Sciatic nerve (tissue), 2 donors: ENCODE measurements at places on chromosomes 5 and 9.

DNA sequence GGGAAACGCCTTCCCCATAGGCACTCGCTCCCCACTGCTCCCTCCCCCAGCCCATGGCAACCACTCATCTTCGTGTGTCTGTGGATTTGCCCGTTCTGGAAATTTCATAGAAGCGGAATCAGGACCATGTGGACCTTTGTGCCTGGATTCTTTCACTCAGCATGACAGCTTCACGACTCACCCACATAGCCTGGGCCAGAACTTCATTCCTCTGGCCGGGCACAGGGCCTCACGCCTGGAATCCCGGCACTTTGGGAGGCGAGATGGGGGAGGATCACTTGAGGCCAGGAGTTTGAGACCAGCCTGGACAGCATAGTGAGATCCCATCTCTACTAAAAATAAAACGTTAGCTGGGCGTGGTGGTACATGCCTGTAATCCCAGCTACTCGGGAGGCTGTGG is 12.1 kb upstream of the DIPK1B start:
- no peak for DNase-seq

GRCh38 chr9:4680750-4681149 is 1.4 kb downstream of the CDC37L1 start:
- DNase-seq: no peak

DNA sequence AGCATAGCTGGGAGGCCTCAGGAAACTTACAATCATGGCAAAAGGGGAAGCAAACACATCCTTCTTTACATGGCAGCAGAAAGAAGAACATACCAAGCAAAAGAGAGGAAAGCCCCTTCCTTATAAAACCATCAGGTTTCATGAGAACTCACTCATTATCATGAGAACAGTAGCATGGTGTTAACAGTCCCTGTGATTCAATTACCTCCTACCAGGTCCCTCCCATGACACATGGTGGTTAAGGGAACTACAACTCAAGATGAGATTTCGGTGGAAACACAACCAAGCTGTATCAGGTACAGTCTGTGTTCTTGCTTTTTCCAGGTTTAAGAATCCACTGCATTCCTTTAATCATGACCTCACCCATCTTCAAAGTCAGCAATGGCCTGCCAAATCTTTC is 514.2 kb downstream of the KCTD16 start:
- no peak for DNase-seq

- no peak for DNase-seq
These were observed 45.6 kb upstream of the RUFY1 start for GRCh38 chr5:179504600-179505396.

GRCh38 chr5:151034422-151035379 is 14.3 kb downstream of the GPX3 start:
- no peak for DNase-seq

GRCh38 chr5:60248901-60249300 is 355.4 kb upstream of the PDE4D start:
- no peak for DNase-seq

GRCh38 chr9:95049761-95050160 is 267.7 kb downstream of the FANCC start:
- DNase-seq: no peak

- DNase-seq: no peak
These were observed 703.0 kb upstream of the NUDT12 start for GRCh38 chr5:104265531-104266140.

- no peak for DNase-seq
These were observed 60.2 kb downstream of the SMIM23 start for GRCh38 chr5:171845857-171846256.

DNA sequence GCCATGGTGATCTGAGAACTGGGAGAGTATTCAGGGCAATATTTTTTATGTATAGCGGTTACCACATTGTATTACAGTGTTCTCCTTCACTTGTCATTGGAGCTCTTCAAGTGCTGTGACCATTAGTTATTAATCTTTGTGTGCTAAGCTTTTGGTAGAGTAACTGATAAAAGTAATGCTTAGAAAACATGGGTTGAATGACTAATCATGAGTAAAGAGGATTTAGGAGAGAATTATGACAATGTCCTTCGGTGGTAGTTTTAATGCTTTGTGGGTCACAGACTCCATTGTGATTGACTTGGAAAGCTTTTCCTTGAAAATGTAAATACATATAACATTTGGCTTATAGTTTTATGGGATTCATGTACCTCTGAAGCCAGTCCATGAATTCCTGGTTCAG is 21.4 kb downstream of the TGFBR1 start:
- DNase-seq: no peak

- DNase-seq: no peak
These were observed 5.6 kb downstream of the GNPDA1 start for GRCh38 chr5:142007237-142007544.

DNA sequence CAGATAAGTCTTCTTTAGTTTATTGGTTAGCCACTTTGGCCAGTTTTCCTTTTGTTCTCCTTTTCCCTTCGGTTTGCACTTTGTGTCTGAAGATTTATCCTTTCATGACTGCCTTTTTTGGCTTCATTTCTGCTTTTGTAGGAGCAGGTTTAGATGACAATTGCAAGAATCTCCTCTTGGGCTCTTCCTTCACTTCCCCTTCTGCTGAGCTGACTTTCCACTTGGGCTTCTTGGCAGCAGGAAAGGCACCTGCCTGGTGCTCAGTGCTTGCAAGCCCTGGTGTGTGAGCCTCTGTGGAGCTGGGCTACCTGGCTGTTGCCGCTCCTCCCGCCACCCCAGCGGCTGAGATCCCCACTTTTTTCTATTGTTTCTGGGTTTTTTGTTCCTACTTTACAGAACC is 7.3 kb downstream of the CCDC112 start:
- DNase-seq: no peak

DNA sequence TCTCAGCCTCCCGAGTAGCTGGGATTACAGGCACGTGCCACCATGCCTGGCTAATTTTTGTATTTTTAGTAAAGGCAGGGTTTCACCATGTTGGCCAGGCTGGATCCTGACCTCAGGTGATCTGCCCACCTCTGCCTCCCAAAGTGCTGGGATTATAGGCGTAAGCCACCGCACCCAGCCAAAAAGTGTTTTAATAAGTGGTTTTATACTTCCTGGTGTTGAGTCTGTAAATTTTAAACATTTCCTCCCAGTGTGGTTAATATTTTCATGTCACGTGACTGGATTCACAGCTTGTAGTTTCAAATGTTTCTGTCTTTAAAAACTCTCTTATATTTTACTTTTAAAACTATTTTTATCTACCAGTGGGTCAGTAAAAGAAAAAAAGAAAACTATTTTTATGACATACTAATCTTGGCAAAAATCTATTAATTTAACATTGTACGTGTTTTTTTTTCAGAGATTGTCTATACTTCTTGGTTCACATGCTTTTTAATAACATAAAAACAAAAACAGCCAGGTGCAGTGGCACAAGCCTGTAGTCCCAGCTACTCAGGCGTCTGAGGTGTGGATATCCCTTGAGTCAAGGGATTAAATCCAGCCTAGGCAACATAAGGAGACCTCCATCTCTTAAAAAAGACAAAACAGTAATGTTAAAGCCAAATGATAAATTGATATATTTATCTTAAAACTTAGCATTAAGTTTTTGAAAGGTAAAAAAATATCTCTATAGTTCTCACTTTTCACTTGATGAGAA is 117.1 kb downstream of the DMXL1 start:
- no peak for DNase-seq

DNA sequence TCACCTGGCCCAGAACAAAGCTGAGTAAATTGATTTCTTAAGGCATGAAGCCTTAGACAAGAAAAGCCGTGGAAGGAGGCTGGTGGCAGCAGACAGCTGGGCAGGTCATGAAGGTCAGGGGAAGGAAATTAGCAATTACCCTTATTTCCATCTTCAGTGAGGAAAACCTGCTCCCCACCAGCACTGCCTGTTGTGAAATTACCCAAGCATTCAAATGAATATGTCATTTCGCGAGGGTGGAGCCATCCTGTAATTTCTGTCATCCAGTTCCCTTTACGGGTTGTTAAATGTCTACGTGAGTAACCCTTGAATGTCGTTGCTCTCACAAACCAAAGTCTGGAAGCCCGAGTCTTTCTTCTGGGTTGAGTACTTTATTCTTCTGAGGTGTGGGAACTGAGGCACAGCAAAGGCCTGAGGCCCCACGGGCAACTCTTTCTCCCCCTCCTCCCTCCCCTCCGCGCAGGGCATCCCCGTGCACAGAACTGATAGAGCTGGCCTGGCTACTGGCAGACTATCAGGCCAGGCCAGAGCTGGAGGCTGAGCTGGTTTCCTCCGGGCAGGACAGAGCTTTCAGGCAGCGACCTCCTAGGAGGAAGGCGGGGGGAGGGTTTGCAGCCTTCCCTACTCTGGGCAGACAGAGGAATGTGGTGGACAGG is 22.0 kb upstream of the AK3 start:
- DNase-seq: no peak

DNA sequence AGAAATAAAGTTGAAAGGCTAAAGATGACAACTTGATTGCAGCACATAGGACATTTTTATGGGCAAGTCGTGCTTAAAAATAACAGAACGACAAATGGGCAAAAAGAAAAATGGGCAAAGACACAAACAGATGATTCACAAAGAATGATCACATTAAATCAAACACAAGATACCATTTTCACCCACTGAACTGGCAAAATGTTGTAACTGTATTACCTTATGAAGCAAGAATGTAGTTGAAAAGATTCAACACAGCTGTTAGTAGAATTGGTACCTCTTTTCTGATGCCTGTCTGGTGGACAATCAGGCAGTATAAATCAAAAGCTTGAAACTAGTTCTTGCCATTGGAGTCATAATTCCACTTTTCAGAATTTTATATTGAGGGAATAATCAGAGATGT is 81.0 kb upstream of the PALM2AKAP2 start:
- DNase-seq: no peak

DNA sequence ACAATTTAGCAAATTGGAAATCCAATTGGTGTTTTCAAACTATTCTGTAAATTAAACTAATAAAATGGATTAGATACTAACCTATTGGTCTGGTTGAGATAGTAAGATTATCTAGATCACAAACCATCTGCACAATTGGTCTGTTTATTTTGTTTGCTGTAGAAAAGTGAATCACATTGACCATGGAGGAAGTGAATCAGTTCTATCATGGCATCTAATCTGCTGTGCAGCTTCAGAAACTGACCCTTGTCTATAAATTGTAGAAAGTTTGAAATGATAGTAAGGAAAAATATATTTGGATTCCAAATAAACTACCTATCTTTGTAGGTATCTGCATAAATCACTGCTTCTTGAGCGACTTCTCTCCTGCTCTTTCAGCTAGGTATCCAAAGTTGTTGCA is 1865.4 kb downstream of the MAT2B start:
- DNase-seq: no peak

- no peak for DNase-seq
These were observed 125.0 kb upstream of the HAND1 start for GRCh38 chr5:154603011-154603410.

- DNase-seq: no peak
These were observed 111.2 kb downstream of the SH3TC2 start for GRCh38 chr5:148951612-148952011.

- DNase-seq: no peak
These were observed 9.1 kb upstream of the TBC1D2 start for GRCh38 chr9:98264516-98264915.

DNA sequence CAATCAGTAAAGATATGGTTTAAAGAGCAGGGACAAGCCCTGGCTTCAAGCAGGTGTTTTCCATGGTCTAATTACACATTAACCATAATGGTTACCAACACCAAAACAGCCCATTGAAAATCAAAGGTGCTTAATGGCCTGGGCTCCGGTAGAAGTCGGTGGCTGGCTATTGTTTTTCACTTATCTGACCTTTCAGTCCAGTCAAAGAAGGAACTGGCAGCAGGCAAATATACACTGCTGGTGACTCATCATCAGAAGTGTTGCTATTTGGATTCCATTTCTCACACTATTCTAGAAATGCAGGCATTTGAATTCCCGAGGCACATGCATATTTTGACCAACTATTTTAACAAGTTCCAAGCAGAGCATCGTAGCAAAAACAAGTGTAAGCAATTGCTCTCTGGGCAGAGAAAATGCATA is 26.3 kb upstream of the GABRP start:
- no peak for DNase-seq

DNA sequence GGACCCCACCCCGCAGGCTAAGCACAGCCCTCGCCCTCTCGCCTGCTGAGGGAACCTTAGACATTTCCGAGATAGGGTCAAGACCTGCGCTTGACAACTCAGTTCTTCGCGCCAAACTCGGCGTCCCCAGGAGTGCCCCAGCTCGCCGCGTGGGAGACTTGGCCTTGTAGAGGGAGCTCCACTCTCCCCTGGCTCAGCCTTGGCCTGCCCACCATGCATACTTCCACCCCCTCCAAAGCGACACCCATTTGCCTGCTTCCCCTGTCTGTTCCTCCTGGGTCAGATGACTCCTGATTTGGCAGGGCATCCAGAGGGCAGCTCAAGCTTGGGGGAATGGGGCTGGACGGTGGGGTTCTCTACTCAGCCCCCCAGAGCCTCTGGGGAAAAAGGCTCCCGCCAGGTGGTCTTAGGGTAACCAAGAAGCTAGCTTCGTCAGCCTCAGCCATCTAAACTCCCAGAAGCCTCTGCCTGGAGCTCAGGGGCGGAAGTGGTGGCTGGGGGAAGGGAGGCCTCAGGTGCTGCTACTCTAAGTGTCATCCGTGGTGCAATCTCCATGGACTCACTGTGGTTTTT is 560 bp downstream of the DOCK2 start:
- no peak for DNase-seq

- DNase-seq: peak; percentile 59
These were observed 66.9 kb upstream of the GLIS3 start for GRCh38 chr9:4366591-4367330.

GRCh38 chr5:92494508-92494907 is 1086.5 kb downstream of the NR2F1-AS1 start:
- no peak for DNase-seq

- DNase-seq: no peak
These were observed 151.1 kb upstream of the TAS2R1 start for GRCh38 chr5:9781275-9781674.

- DNase-seq: no peak
These were observed 1.3 kb downstream of the ZNF131 start for GRCh38 chr5:43121913-43122484.

DNA sequence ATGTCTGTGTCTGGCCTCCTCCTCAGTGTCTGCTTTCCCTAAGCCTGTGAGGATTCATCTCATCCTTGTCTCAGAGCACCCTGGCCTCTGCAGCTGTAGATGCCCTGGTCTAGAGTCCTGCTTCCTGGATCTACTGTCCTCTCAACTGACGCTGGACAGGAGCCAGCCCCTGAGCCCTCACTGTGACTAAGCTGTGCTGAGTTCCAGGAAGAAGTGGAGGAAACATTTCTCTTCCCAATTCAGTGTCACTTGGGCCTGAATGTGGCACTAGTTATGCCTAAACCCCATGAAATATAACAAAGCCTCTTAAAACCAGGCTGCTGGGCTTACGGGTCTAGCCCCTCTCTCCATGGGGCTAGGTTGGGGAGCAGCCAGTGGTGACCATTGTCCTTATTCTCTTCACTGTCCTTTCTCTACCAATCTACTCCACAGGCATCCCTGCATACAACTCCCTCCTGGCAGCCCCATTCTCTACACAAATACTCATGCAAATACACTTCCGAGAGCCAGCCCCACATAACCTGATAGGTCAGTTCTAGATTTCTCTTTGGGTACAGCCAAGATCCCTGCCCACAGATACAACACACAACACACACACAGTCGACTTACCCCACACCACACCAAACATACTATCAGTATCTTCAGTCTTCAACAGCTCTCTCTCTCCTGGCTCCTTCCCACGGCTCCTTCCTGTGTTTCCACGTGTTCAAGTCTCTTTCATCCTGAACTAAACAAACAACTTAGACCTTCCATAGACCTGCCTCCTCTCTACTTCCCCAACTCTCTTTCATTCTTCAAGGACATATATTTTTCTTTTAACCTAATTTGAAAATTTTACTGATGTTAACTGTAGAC is 220.8 kb downstream of the SNX18 start:
- peak; percentile 79 for DNase-seq

GRCh38 chr5:14608169-14608568 is 26.6 kb downstream of the OTULINL start:
- DNase-seq: no peak
